ENCODE measurements at places on chromosomes 3 and 15.
A peak's percentile ranks its signal among the peaks of the same experiment; 100 is the strongest.

- peak; percentile 60 for DNase-seq
Observed at GRCh38 chr3:50161320-50161719, 6.2 kb downstream of the SEMA3F start.

DNA sequence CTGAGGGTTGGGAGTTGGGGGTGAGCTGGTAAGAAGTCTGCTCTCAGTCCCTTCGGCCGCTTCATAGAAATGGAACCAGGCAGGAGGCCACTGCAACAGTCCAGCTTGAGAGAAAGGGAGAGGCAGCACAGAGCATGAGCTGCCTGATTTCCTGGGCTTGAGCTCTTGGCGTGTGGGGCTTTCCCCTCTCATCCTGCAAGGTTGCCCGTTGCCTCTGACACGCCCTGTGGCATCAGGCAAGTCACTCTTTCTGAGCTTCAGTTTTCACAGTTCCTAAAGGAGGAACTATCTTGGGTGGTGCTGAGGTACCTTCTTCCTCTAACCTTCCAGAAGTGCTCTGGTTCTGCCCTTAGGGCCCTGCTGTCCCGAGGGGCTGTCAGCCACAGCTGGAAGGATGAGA, 4.9 kb downstream of the MESP2 start:
- no peak for DNase-seq

GRCh38 chr3:129502641-129503408, 25.6 kb upstream of the RHO start:
- peak; percentile 69 for DNase-seq

- no peak for DNase-seq
Observed at GRCh38 chr3:134081211-134081610, 51.5 kb upstream of the SLCO2A1 start.

DNA sequence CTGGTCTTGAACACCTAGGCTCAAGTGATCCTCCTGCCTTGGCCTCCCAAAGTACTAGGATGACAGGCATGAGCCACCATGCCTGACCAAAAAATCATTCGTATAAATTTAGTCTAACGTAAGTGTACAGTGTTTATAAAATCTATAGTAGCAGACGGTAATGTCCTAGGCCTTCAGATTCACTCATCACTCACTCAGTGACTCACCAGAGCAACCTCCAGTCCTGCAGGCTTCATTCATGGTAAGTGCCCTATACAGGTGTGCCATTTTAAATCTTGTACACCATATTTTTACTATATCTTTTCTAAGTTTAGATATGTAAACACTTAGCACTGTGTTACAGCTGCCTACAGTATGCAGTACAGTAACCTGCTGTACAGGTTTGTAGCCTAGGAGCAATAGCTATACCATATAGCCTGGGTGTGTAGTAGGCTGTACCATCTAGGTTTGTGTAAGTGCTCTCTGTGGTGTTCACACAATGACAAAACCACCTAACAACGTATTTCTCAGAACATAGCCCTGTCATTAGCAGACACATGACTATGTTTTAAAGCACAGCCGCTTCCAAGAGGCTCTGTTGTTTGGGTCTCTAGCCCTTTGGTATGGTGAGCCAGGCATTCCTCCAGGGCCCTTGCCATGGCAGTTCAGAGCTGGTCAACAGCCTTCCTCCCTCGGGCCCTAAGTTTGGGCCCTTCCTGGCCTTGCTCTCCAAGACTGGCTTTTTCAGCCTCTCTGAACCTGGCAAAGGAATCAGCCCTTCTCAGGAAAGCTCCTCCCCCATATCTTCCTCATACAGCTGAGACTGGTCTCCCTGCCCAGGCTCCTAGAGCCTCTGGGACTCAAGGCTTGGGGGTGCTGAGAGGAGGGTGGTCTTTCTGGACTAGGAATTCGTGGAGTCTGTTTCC, 1.9 kb upstream of the CCDC9B start:
- DNase-seq = peak; percentile 20

DNA sequence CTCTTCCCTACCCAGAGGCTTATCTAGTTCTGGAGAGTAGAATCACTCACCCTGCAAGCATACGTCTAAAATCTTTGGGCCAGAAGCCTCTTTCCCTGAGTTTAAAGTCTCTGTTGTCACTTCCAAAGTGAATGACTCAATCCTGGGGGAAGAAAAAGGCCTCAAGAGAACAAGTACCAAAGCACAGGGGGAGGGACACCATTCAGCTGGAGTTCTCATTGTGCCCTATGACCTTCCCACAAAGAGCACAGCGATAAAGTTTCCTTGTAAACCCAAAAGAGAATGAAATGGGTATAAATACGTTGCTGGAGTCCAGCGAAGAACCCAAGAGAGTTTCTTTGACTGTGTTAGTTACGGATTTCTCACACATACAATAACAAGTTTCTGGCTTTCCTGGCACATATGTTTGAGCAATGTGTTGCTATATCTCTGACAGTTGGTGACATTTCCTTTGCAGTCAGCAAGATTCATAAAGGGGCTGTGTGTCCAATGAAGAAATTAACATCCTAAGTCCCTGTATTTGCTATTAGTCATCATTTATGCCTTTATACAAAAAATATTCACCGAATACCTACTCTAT, 107.3 kb upstream of the PTPRG start:
- DNase-seq = no peak

DNA sequence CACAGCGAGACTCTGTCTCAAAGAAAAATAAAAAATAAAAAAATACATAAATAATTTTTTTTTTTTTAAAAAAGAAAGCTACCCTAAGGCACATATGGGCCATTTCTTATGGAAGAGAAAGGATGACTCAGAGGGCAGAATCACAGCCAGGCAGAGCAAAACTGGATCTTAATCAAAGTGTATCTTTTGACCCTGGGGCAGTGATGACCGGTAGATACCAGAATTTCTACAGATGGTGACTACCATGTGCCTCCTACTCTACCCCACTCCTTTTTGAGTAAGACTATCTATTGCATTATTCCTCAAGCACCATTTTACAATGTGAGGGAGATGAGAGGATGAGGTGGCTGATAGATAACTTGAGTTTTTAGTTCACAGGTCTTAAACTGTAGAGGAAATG, 26.0 kb downstream of the TARS3 start:
- no peak for DNase-seq
